ENCODE measurements at places on chromosomes 7 and 10. TPM values are rescaled to one million over a fixed set of nuclear protein-coding genes. Genes with fewer than 3 reads are reported as not detected.

GRCh38 chr10:58994226-58995057 lies 182.0 kb upstream of the PHYHIPL start:
- H3K4me1 ChIP-seq, result no peaks in the 10 kb centered on the region
- no peak overlapping the region for H3K27ac ChIP-seq
- H3K4me3 ChIP-seq, result no peak overlapping the region
- no peaks in the 10 kb centered on the region for H3K27me3 ChIP-seq
- no peaks in the 10 kb centered on the region for H3K36me3 ChIP-seq

- H3K27ac ChIP-seq, result no peak overlapping the region
- no peak overlapping the region for H3K4me3 ChIP-seq
- no peak for DNase-seq
- H3K36me3 ChIP-seq, result no peaks in the 10 kb centered on the region
Measured at GRCh38 chr10:1462994-1463633, 274.2 kb downstream of the ADARB2 start.

DNA sequence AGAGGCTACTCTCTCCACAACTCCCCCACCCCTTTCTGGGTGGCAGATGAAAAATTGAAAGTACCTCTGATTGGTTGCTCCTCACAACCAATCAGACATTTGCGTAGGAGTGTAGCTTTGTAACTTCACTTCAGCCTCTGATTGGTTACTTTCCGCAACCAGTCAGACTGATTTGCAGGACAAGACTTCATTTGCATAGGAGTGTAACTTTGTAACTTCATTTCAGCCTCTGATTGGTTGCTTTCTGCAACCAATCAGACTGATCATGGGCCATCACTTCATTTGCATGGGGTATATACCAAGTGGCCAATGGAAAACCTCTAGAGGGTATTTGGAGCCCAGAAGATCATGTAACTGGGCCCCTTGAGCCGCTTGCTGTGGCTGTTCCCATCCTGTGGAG lies 25.6 kb downstream of the CDNF start:
- no peaks in the 10 kb centered on the region for H3K4me1 ChIP-seq
- no peak overlapping the region for H3K4me3 ChIP-seq
- DNase-seq, result no peak
- no peak overlapping the region for H3K27ac ChIP-seq
- H3K27me3 ChIP-seq, result no peaks in the 10 kb centered on the region
- no peaks in the 10 kb centered on the region for H3K36me3 ChIP-seq

DNA sequence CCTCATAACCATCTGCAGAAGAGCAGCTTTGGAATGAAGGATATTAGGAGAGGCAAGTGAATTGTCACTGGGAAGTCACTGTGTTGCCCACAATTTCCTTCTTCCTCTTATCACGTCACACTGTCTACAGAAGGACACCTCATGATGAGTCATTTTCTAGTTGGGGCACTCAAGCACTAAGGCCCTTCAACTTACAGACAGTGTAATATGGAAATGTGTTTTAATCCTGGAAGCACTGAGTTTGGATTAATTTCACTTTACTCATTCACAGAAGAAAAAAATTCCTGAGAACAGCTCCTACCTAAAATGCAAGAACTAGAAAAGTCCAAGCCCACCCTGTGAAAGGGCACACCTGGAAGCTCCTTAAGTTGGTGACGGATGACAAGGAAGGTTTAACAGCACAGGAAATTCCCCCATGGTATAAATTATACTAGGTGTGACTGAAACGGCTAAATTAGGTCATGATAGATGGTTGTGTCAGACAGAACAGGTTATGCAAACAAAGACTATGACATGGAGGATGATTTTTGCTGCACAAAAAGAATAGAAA lies 56.6 kb downstream of the PARD3 start:
- H3K4me1 ChIP-seq, result peaks cover 9% of the 10 kb centered on the region
- H3K4me3 ChIP-seq, result no peak overlapping the region
- no peaks in the 10 kb centered on the region for H3K36me3 ChIP-seq
- DNase-seq, result peak; percentile 54
- peak overlapping the region; percentile 79 for H3K27ac ChIP-seq

- H3K27ac ChIP-seq, result peak overlapping the region; percentile 92
- no peaks in the 10 kb centered on the region for H3K4me1 ChIP-seq
- no peaks in the 10 kb centered on the region for H3K36me3 ChIP-seq
- H3K27me3 ChIP-seq, result no peaks in the 10 kb centered on the region
- H3K4me3 ChIP-seq, result peak overlapping the region; percentile 75
Measured at GRCh38 chr7:23598296-23598695, 1.1 kb downstream of the CCDC126 start.

DNA sequence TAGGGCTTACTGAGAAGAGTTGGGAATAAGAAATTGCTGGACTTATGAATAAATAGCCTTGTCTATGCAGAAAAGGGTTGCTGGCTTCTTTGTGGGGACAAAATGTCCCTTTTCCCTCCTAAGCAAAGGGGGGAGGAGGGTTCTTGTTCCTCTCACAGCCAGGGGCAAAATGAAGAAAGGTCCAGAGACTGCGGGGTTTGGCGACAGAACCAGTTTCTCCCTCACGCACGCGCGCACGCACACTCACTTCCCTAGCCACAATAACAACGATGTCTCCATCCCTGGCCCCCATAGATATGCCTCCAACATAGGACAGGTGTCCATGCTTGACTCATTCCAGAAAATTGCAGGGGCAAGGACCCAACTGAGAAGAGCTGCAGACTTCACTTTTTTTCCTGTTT lies 3.3 kb downstream of the ZMIZ1 start:
- no peak for DNase-seq
- no peak overlapping the region for H3K4me3 ChIP-seq
- peaks cover 37% of the 10 kb centered on the region for H3K4me1 ChIP-seq
- H3K27me3 ChIP-seq, result no peaks in the 10 kb centered on the region
- H3K36me3 ChIP-seq, result no peaks in the 10 kb centered on the region

The PLEKHS1 gene
- 13.3 TPM for total RNA-seq

DNA sequence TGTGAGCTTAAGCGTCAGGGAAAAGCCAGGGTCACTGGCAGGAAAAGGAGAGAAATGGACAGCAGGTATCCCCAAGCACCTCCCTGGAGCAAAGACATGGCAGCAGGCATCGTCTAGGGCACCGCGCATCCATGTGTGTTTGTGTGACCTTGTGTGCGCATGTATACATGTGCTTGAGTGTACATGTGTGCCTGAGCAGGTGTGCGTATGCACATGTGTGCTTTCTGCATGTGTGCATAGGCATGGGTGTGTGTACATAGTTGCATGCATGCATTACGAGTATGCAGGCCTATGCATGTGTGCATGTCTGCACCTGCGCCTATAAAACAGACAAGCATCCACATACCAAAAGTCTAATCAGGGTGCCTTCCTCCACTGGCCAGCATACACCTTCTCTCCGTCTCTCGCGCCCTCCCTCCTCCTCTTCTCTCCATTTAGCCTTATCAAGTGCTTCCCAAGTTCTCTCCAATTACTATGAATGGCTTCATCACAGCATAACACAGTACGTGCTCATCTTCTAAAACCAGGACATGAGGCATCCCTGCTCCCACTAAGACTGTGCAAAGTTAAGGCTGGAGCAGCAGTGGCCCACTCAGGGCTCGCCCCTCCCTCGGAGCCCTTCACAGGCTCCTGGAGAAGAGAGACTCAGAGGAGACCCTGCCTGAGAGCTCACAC lies 30.6 kb downstream of the RASGEF1A start:
- no peak for DNase-seq
- no peaks in the 10 kb centered on the region for H3K36me3 ChIP-seq
- H3K27me3 ChIP-seq, result no peaks in the 10 kb centered on the region
- H3K27ac ChIP-seq, result no peak overlapping the region
- H3K4me3 ChIP-seq, result no peak overlapping the region

The CLDN15 gene
- 49.5 TPM for total RNA-seq

DNA sequence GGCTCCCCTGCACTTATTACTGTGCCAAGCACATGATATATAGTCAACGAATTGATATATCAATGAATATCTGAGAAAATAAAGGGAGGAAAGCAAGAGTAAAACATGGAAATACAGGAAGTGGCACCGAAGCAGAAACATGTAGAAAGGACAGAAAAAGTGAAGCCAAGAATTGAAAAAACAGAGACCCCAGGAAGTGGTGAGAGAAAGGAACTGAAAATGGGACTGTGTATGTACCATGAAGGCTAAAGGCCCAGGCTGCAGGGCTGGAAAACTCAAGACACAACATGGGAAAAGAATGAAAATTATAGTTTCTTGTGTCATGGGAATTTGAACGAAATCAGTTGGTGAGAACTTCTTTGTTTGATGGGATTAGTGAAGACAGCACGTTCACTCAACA lies 60.6 kb downstream of the MAP3K8 start:
- H3K27ac ChIP-seq, result no peak overlapping the region
- H3K4me3 ChIP-seq, result no peak overlapping the region
- no peaks in the 10 kb centered on the region for H3K36me3 ChIP-seq

DNA sequence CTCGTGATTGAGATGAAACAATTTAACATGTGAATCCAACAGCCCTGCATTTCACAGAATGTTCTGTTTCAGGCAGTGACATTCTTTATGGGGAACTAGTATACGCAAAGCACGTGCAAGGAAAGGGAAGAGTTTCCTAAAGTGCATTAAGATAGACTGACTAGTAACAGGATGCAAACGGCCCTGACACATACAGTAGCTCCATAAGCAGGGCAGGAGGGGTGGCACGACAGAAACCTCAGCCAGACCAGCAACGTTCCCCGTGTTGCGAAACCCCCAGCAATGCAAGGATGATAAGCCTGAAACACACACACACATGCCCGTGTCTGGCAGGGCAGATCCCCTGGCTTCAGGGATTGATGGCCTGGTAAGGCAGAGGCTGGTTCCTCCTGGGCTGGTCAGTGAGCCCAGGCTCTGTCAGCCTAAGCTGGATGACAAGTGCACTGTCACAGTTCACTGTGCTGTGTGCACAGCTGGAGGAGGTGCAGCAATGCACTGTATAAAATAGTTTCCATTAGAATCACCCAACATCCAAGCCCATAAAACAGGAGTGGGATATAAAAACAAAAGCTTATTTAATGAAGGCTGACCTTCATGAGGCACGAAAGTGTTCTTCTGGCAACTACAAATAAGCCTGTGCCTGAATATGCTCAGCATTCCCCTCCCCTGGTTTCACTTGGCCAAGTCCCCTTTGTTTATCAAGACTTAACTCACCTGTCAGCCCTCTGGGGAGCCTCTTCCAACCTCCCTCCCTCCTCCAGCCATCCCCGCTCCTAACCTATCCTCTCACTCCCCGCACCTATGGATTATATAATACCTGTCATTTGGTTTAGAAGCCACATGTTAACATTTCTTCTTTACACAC lies 88.8 kb downstream of the GSAP start:
- H3K4me3 ChIP-seq, result no peak overlapping the region
- H3K27ac ChIP-seq, result no peak overlapping the region
- no peaks in the 10 kb centered on the region for H3K36me3 ChIP-seq
- no peaks in the 10 kb centered on the region for H3K4me1 ChIP-seq
- no peaks in the 10 kb centered on the region for H3K27me3 ChIP-seq
- DNase-seq, result no peak

DNA sequence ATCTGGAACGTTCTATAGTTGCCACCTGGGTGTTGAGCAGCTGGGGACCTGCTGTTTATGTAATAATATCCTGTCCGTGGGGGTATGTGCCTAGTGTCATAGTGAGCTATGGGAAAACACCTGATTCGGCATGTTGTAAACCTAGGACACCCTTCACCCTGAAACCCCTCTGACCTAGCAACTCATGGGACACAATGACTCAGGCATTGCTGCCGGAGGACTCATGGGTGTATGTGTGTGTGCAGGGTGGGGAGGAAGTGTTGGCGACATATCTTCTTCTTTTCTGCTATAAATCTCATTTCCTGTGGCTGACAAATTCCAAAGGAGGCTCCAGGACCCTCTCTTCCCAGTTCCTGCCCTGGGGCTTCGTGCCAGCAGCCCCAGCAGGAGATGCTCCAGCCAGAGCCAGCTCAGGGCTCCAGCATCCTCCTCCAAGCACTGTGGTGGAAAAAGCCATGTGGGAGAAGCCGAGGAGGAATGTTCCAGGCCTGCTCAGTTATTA lies 77.0 kb upstream of the PODXL start:
- H3K27ac ChIP-seq, result no peak overlapping the region
- no peaks in the 10 kb centered on the region for H3K4me1 ChIP-seq
- DNase-seq, result no peak
- no peak overlapping the region for H3K4me3 ChIP-seq
- H3K36me3 ChIP-seq, result no peaks in the 10 kb centered on the region
- no peaks in the 10 kb centered on the region for H3K27me3 ChIP-seq

GRCh38 chr7:135666846-135667245 lies 4.5 kb downstream of the STMP1 start:
- H3K27ac ChIP-seq, result no peak overlapping the region
- no peaks in the 10 kb centered on the region for H3K4me1 ChIP-seq
- H3K27me3 ChIP-seq, result no peaks in the 10 kb centered on the region
- H3K4me3 ChIP-seq, result no peak overlapping the region
- DNase-seq, result no peak
- H3K36me3 ChIP-seq, result no peaks in the 10 kb centered on the region

GRCh38 chr10:33871061-33871956 lies 536.8 kb upstream of the NRP1 start:
- no peaks in the 10 kb centered on the region for H3K36me3 ChIP-seq
- no peak overlapping the region for H3K4me3 ChIP-seq
- no peak for DNase-seq
- no peaks in the 10 kb centered on the region for H3K4me1 ChIP-seq
- no peaks in the 10 kb centered on the region for H3K27me3 ChIP-seq

GRCh38 chr10:77380191-77380590 lies 257.4 kb downstream of the KCNMA1 start:
- H3K27ac ChIP-seq, result no peak overlapping the region
- H3K4me1 ChIP-seq, result no peaks in the 10 kb centered on the region
- H3K4me3 ChIP-seq, result no peak overlapping the region
- H3K36me3 ChIP-seq, result no peaks in the 10 kb centered on the region
- DNase-seq, result no peak

- H3K36me3 ChIP-seq, result no peaks in the 10 kb centered on the region
- H3K4me1 ChIP-seq, result no peaks in the 10 kb centered on the region
- no peak overlapping the region for H3K4me3 ChIP-seq
- no peak for DNase-seq
Measured at GRCh38 chr10:129680661-129681344, 213.8 kb downstream of the MGMT start.

DNA sequence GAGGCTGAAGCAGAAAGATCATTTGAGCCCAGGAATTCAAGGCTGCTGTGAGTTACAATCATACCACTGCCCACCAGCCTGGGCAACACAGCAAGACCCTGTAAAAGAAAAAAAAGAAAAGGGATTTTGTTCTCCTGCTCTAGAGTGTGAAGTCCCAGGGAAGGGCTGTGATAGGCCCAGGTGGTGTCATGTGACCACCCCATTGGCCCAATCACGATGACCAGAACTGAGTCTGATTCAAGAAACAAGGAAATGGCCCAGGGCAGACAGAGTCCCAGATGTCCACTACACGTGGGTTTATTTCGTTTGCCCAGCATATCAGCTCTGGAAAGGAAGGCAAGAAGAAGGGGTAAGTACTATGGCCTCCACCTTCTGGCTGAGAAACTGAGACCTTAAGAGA lies 81.3 kb upstream of the CUX1 start:
- peaks cover 6% of the 10 kb centered on the region for H3K4me1 ChIP-seq
- no peak overlapping the region for H3K4me3 ChIP-seq
- H3K27me3 ChIP-seq, result no peaks in the 10 kb centered on the region
- no peak overlapping the region for H3K27ac ChIP-seq

DNA sequence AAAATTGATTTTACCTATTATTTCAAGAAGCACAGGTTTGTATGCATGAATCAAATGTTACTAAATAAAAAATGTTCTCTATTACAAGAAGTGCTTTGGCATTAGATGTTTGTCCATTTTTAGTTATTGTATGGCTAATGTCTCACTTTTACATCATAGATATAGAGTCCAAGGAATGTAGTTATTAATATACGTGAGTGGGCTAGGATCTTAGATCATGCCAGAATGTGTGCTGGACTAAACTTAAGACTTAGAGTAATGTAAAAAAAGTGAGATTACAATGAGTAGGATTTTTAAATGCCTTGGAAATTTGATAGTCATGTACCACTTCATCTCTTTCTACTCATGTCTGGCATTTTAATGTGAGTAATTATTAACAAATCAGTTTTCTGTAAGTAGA lies 196.6 kb downstream of the ARL4A start:
- H3K36me3 ChIP-seq, result no peaks in the 10 kb centered on the region
- DNase-seq, result no peak
- H3K27me3 ChIP-seq, result no peaks in the 10 kb centered on the region
